Body of pancreas (tissue), 4 donors: ENCODE measurements at places on chromosomes 11 and 22. TPM values are rescaled to one million over a fixed set of nuclear protein-coding genes. Genes with fewer than 3 reads are reported as not detected.

COX8A gene
- total RNA-seq = 51.9 TPM

C2CD3 gene
- 31.6 TPM for total RNA-seq

MOGAT2 gene
- total RNA-seq = not detected

RPS25 gene
- 1,261 TPM for total RNA-seq

DRD4 gene
- total RNA-seq = not detected

MMP8 gene
- total RNA-seq = not detected
